Thymus (tissue), 14 donors: ENCODE measurements at places on chromosomes 5 and 9.

DNA sequence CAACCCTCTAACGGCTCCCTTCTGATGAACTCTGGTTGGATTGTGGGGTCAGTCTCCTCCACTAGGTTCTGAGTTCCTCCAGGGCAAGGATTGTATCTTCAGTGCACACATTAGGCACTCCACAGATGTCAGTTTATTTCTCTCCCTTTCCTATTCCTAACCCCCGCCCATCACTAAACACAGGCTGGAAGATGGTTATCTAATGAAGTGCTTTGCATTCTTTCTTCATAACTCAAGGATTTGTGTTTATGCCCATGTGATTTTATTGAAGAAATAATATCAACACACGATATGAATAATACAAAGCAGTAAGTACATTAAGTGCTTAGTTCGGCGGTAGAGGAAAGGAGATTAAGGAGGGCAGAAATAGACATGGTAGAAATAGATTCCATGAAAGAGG lies 4.4 kb upstream of the CREBRF start:
- no peak for DNase-seq

GRCh38 chr9:86486891-86487837 lies 133.0 kb upstream of the TUT7 start:
- DNase-seq: no peak

GRCh38 chr5:394671-395155 lies 48.3 kb upstream of the EXOC3 start:
- no peak for DNase-seq

- no peak for DNase-seq
Observed at GRCh38 chr9:23254404-23255184, 571.4 kb downstream of the ELAVL2 start.

DNA sequence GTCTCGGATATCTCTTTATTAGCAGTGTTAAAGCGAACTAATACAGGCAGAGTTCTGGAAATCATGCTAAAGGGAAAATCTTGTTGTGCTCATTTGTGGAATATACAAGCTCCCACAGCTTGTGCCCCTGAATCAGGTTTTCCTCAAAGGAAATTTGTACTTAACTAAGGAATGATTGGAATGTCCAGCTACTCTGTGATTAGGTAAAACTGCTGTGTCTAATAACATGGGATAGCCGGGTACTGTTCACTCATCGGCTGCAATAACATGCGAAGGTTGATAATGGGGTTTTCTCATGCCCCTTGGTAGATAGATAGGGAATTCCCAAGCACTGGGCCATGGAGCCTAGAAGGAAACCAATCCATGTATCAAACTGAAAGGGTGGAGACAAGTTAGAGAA lies 306.7 kb downstream of the NR2F1-AS1 start:
- no peak for DNase-seq

- DNase-seq: no peak
Observed at GRCh38 chr9:86352440-86353077, 1.7 kb downstream of the TUT7 start.

- no peak for DNase-seq
Observed at GRCh38 chr9:104774831-104775573, 11.1 kb downstream of the NIPSNAP3B start.

- no peak for DNase-seq
Observed at GRCh38 chr9:111250875-111251842, 78.9 kb downstream of the OR2K2 start.

- no peak for DNase-seq
Observed at GRCh38 chr9:125536167-125536772, 170.7 kb downstream of the MAPKAP1 start.

DNA sequence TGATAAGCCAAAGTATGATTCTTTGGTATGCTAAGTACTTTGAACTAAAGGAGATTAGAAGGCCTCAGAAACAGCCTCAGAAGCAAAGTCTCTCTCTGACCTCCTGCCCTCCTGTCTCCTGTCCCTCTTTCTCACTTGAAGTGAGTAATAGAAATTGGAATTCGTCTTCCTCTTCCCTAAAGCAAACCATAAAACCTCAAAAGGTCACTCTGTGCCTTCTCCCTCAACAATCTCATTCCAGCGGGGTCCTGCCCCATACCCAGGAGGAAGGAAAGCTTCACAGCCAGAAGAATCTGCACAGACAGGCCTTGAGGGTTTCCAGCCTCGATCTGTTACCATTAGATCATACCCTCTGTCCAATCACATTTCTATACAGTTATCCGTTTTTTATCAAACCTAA lies 87.8 kb downstream of the HAPLN1 start:
- DNase-seq: no peak

DNA sequence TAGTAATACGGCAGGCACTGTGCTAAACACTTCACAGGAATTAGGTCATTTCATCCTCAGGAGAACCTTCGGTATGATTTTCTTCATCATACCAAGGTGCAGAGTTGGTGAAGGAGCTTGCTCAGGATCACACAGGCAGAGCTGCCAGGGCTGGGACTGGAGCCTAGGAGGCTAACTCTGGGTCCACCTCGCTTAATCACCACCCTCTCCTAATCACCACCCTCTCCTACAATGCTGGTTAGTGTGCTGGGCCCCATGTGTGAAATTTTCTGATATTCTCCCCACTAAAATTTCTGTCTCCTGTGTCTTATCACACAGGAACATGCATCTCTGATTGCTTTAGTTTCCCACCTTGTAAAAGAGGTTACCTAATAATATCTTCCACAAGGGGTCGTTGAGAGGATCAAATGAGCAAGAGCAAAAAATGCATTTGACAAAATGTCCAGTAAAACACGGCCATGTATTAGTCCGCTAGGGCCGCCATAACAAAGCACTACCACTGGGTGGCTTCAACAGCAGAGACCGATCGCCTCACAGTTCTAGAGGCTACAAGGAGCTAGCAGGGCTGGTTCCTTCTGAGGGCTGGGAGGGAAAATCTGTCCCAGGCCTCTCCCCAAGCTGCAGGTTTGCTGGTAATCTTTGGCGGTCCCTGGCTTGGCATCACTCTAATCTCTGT lies 128.2 kb upstream of the NFIB start:
- no peak for DNase-seq

- no peak for DNase-seq
Observed at GRCh38 chr5:9713356-9713755, 83.2 kb upstream of the TAS2R1 start.

GRCh38 chr5:10677533-10677932 lies 83.5 kb downstream of the DAP start:
- no peak for DNase-seq

GRCh38 chr5:125306741-125307140 lies 560.3 kb upstream of the ZNF608 start:
- no peak for DNase-seq

DNA sequence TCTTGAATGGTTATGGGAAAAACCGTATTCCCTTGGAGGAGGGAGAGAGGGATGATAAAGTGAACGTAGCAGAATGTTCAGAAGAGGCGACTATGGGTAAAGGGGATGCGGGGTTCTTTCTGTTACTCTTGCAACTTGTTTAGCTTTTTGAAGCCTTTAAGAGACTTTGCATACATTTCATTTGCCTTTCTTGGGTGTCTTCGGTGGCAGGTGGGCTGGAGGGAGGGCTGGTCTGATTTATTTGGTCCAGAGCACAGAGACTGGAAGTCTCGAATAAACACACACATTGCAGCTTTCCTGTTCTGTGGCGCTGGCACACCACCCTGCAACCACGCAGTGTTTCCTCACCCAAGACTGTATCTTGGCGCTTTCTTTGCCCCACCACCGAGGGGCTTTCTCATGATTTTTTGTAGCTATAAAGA lies 23.2 kb downstream of the TTF1 start:
- DNase-seq: no peak

GRCh38 chr5:2747363-2748162 lies 3.9 kb downstream of the IRX2 start:
- DNase-seq: no peak
